ENCODE measurements at places on chromosomes 5 and 9.

DNA sequence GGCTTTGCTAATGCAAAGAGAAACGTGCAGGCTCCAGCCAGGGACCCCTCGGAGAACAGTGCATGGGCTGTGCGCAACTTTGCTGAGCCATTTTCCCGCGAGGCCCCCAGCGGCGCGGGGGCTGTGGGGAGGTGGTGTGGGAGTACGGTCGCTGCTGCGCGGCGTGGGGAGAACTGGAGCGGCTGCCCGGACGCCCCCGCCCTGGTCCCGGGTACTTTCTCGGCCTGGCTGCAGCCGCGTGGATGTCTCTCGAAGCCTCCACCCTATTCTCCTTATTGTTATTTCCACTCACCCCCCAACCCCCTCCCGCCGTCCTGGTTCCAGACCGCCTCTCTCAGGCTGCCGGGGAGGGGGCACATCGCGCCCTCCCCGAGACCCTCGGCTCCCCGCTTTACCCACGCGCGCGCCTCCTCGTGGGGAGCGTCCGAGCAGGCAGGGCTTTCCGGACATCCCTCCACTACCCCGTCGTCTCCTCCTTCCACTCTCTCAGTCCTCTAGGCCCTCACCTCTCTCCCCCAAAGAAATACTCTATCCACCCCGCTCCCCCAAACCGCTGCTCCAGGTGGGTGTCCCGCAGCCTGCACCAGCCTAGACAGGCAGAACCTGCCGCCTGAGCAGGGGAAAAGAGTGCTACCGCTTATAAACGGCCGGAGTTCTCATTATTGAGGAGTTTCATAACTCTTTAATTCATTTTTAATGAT is 68.6 kb upstream of the TBCA start:
- DNase-seq: no peak

DNA sequence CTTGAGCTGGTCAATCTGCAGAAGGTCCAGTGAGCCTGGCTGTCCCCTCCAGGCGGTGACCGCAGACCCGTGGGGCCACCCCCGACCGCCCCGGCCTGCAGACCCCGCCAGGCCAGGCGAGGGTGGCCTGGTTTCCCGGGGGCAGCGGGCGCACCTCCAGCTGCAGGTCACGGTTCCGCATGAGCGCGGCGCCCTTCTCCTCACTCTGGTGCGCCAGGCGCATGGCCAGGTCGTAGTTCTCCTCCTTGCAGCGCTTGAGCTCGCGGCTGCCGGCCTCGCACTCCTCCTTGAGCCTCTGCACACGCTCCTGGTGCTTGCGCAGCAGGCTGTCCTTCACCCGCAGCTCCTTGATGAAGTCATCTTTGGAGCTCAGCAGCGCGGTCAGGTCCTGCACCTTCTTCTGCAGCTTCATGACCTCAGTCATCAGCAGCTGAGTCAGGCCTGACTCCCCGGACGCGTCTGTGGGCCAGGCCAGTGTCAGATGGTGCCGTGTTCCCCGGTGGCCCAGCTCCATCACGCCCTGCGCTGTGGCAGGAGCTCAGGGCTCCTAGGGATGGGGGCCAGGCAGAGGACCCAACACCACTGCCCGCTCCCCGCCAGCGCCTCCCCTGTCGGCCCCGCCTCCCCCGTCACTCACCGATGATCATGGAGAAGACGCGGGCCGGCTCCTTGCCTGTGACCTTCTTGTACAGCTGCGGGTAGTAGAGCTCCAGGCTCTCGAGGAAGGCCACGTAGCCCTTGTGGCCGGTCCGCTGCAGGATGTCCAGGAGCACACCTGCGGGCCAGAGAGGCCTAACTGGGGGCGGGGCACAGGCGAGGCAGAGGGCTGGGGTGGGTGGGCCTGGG is 2.6 kb downstream of the CARD9 start:
- no peak for DNase-seq

GRCh38 chr9:82673201-82673600 is 389.7 kb downstream of the RASEF start:
- no peak for DNase-seq

- peak; percentile 60 for DNase-seq
Observed at GRCh38 chr9:84146893-84147710, 166.5 kb downstream of the RMI1 start.

- DNase-seq: peak; percentile 17
Observed at GRCh38 chr5:151523335-151523734, 67.8 kb downstream of the FAT2 start.

- no peak for DNase-seq
Observed at GRCh38 chr5:68449380-68449779, 233.8 kb downstream of the PIK3R1 start.

DNA sequence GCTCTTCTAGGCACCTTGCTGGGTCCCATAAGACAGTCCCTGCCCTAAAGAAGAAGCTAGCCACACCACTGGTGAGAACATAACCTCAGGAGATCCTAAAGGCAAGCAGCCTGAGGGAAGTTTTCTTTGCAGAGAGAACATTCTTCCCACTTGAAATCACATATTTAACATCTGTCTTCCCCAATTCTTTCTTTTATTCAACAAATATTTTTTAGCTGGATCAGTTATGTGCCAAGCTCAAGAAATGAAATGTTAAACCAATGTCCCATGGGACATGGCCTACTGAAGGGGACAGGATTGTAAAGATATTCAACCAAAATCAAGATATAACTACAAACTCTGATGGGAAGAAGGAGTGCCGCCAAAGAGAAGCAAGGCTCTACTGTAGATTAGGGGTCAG is 36.5 kb downstream of the FOXI1 start:
- no peak for DNase-seq
